ENCODE measurements at places on chromosomes 11 and 22.

- DNase-seq: peak; percentile 23
Observed at GRCh38 chr11:117822074-117823033, 2.2 kb downstream of the FXYD2 start.

- no peak for DNase-seq
Observed at GRCh38 chr11:9887472-9887871, 223.6 kb downstream of the SWAP70 start.

GRCh38 chr11:74735365-74735928 lies 4.2 kb upstream of the CHRDL2 start:
- DNase-seq: no peak

DNA sequence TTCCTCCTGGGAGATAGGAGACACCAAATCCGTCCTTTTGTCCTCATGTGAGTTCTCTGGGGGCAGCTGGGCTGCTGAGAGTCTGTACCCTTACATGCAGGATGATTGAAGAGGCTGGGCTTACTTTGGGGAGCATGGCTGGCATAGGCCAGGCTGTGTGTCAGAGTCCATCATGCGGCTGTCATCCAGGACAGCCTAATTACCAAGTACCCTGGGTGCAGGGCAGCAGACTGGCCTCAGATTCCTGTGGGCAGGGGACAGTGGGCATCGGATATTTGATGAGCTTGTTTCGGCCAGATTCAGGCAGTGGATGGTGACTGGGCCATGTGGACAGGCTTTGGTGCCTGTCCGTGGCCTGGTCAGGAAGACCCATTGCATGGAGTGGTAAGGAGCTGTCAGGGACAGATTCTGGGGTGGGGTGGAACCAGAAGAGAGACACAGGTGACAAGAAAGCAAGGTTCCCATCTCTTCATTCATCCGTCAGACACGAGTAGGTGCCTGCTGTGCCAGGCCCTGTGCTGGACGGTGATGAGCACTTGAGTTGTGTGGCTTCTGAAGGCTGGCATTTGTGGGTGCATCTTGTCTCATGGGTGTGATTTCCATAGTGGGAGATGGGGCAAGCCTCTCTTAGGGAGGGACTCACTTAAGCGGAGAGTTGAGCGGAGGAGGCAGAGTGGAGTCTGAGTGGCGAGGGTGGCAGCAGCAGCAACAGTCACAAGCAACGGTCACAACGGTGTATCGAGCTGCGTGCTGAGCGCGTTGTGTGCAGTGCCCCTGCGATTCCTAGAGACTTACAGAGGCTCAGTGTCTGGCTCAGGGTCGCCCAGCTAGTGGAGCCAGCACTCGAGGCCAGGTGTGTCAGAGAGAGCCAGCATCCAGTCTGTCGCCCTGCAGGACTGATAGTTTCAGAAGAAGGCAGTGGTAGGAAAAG lies 48.7 kb downstream of the TBC1D22A start:
- DNase-seq: no peak

DNA sequence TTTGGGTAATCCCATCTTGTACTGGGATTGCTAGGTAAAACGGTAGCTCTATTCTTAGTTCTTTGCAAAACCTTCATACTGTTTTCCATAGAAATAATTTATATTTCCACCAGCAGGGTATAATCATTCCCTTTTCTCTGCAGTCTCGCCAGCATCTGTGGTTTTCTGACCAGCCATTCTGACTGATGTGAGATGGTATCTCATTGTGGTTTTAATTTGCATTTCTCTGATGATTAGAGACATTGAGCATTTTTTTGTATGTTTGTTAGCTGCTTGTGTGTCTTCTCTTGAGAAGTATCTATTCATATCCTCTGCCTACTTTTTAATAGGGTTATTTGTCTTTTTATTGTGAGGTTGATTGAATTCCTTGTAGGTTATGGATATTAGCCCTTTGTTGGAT lies 220.9 kb downstream of the PGR start:
- no peak for DNase-seq

GRCh38 chr11:99571094-99571493 lies 550.3 kb downstream of the CNTN5 start:
- DNase-seq: no peak

DNA sequence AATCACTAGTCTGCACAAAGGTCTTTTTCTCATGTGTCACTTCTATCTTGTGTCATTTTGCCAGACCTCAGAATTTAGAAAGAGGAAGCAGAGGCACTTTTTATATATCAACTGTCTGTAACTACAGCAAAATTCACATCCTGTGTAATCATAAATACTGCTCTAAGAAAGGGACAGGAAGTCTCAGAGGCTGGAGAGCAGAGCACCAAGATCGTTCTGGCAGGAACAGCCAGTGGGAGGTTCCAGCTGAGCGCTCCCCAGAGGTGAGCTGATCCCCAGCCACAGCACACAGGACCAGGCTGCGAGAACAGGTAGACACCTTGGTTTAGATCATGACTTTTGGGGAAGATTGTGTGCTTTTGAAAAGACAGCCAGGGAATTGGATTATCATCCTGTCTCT lies at the start of gene MS4A7:
MS4A7 (plus strand) TSS at position 179 of the 400 bp plus-strand sequence. CDS start 4,610 bp downstream, outside the sequence.
- DNase-seq: no peak

- no peak for DNase-seq
Observed at GRCh38 chr11:105618343-105618955, 8.6 kb downstream of the GRIA4 start.

- DNase-seq: no peak
Observed at GRCh38 chr11:3836903-3837302, 3.9 kb downstream of the RHOG start.

DNA sequence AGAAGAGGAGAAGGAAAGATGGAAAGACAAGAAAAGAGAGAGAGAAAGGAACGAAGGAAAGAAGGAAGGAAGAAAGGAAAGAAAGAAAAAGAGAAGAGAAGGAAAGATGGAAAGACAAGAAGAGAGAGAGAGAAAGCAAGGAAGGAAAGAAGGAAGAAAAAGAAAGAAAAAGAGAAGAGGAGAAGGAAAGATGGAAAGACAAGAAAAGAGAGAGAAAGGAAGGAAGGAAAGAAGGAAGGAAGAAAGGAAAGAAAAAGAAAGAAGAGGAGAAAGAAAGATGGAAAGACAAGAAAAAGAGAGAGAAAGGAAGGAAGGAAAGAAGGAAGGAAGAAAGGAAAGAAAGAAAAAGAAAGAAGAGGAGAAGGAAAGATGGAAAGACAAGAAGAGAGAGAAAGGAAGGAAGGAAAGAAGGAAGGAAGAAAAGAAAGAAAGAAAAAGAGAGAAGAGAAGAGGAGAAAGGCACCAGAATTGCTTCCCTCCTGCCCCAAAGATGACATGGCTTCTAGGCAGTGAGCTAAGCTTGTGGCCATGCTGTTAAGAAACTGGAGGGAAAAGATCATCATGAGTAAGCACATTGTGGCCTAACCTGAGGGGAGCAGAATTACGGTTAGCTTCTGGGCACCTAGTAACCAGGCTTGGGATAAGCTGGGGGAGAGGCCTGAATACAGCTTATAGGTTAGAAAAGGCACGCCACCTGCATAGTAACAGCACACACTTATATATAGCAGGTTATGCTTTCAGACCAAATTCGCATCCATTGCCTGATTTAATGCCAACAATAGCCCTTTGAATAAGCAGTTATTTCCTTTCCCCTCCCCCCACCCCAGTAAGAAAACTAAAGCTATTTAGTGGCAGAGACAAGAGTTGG lies 2.3 kb upstream of the ST3GAL4 start:
- DNase-seq: no peak

DNA sequence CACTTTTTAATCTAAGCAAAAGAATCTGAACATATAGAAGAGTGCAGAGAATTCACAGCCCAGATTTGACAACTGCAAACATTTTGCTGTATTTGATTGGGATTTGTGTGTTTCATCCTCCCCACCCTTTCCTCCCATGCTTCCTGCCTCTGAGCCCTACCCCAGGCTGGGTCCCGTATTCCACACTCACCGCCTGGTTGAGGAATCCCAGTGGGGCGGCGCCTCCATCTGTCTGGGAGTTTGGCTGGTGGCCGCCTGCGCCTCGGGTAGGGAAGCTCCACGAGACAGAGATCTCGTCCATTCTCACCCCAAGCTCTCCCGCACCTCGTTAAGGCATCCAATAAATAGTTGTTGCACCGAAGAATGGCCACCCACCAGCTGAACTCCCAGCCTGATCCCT lies 105.9 kb upstream of the SLC22A12 start:
- no peak for DNase-seq

DNA sequence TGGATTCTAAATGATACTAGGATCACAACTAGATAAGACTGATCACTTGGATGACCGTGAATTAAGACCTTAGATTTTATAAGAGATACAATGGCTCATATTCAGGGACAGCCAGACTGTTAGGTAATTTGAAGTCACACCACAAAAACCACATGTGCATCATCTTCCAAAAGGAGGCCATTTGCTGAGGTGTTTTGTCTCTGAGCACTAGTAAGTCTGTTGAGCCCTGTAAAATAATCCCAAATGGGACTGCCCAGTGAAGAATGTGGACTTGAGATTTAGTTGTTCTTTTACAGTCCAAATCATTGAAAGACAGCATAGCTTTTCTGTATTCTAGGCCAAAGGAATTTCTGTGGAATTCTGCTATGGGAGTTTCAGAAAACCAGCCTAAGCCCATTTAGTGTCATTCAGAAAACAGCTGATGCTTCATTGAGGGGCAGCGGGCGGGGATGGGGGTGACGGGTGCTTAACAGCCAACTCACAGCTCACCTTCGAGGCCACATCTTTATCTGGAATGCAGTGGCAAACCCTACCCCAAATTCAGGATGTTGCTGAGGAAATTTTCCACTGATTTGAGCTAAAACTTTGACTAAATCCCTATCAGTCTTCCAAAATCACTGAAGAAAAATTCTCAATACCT lies 80.1 kb upstream of the BIRC3 start:
- DNase-seq: no peak

DNA sequence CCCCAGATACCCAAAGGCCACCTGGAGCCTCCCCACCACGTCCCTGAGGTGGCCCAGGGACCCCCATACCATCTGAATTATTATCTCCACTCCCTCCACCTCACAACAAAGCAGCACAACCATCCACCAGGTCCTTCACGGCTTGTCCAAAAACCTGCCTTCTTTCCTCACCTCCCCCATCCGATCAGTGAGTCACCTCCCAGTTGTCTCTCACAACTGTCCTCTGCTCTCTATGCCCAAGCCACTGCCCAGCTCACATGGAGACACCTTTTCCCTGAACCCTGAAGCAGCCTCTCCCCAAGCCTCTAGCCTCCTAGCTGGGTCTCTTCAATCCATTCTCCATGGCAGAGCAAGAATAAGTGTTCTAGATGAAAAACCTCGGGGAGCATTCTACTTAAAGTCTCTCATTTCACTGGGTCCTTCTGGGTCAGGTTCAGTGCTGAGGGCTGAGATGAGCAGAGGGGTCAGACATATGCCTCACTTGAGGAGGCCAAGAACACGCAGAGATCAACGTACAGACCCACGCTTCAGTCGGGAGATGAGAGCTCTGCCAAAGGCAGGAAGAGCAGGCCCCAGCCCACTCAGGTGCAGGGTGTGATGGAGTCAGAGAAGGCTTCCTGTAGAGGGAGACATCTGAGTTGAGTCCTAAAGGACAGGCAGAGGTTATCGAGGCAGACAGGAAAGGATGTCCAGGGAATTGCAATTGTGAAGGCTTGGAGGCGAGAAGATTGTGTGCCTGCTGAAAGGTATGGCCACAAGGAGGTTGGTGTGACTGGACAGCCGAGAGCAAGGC lies 74.7 kb downstream of the PDE2A start:
- peak; percentile 4 for DNase-seq

- no peak for DNase-seq
Observed at GRCh38 chr11:20126724-20127123, 33.6 kb downstream of the DBX1 start.

GRCh38 chr22:26435327-26436093 lies 6.5 kb downstream of the ASPHD2 start:
- no peak for DNase-seq

DNA sequence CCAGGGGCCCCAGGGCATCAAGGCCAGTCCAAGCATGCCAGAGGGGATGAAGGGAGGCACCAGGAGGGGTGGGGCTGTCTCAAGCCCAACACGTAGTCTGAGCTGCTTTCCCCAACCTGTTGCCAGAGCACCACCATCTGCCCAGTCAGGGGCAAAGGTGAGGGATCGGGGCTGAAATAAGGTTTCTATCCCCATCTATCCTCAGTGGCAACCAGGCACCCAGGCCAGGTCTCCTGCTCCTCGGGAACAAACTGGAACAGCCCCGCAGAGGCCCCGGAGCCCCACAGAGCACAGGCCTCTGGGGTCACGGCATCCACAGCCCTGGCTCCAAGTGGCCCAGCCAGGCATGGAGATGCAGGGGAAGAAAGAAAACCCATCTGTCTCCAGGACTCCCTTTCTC lies 19.3 kb downstream of the STARD10 start:
- no peak for DNase-seq

DNA sequence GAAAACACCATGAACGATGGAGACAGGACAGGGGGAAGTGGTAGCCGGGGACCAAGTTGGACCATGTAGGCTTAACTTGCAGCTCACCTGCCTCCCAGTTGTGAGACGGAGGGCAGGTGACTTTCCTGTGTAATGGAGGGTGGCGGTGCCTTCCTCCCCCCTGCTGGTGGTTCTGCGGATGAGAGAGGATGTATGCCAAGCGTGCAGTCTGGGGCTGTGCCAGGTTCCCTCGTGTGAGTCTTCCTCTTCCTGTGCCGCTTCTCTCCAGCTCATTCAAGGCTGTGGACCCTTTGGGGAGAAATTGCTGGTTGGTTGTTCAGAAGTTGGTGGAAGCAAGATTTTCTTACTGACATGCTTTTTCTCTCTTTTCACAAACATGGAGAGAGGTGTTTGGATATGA lies 35.1 kb downstream of the MPPED1 start:
- peak; percentile 83 for DNase-seq

DNA sequence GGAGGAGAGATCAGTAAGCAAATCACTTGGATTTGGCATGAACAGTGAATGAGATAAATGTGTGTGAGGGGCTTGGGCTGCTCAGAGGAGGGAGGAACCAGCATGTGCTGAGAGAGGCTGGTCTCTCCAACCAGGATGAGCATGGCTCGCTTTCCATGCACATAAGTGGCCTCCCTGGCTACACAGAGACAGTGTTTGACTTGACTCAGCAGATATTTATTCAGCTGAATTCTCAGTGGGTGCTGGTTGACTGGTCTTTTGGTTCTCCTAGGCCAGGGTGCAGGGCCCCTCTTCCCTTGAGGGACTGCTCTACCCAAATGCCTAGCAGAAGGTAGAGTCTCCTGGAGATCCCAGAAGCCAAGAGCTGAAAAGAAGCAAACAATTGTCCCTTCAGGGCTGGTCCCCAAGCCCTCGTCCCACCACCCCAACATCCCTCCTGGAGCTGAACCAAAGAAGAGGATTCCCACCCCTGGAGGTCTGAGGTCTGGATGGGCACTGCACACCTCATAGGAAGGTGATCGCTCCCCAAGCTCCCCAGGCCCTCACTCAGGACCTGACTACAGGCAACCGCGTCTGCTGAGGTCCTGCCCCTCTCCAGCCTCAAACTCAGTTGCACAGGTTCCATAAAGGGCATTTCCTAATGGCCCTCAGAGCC lies 3.3 kb upstream of the TRIM29 start:
- no peak for DNase-seq

DNA sequence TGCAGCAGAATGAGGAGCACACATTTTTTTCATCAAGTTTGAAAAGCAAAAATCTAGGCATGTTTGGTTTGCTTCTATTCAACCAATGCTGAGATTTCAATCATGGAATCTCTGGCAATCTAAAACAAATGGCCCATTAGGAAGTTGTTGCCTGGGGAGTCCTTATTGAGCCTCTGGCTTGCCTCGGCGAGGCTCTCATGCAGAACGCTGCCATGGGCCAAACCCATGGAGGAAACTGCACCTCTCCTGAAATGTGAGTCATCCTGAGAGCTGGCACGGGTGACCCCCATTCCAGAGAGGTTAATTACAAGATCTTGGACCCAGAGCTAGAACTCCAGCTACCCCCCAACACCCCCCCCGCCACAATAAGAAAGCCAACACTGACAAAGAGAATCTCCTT lies 80.7 kb downstream of the MN1 start:
- no peak for DNase-seq

Data from NCI-H510A treated with DMSO at 0.1 percent for 48 hours (cell line).